ENCODE measurements at places on chromosomes 2 and 18. TPM values are rescaled to one million over a fixed set of nuclear protein-coding genes. Genes with fewer than 3 reads are reported as not detected.

GRCh38 chr18:23798824-23799223 lies 109.6 kb downstream of the LAMA3 start:
- no peak overlapping the region for H3K27ac ChIP-seq
- no peaks in the 10 kb centered on the region for H3K27me3 ChIP-seq
- H3K4me1 ChIP-seq, result no peaks in the 10 kb centered on the region

- H3K27ac ChIP-seq, result no peak overlapping the region
- H3K36me3 ChIP-seq, result peaks cover 10% of the 10 kb centered on the region
- no peaks in the 10 kb centered on the region for H3K27me3 ChIP-seq
- no peak for DNase-seq
- H3K4me1 ChIP-seq, result no peaks in the 10 kb centered on the region
These were observed 16.1 kb downstream of the ZNF397 start for GRCh38 chr18:35256947-35257346.

GRCh38 chr2:181042706-181043105 lies 62.3 kb downstream of the UBE2E3 start:
- no peak for DNase-seq
- H3K4me1 ChIP-seq, result no peaks in the 10 kb centered on the region
- H3K36me3 ChIP-seq, result no peaks in the 10 kb centered on the region
- no peak overlapping the region for H3K27ac ChIP-seq
- H3K27me3 ChIP-seq, result no peaks in the 10 kb centered on the region
- H3K4me3 ChIP-seq, result no peak overlapping the region

DNA sequence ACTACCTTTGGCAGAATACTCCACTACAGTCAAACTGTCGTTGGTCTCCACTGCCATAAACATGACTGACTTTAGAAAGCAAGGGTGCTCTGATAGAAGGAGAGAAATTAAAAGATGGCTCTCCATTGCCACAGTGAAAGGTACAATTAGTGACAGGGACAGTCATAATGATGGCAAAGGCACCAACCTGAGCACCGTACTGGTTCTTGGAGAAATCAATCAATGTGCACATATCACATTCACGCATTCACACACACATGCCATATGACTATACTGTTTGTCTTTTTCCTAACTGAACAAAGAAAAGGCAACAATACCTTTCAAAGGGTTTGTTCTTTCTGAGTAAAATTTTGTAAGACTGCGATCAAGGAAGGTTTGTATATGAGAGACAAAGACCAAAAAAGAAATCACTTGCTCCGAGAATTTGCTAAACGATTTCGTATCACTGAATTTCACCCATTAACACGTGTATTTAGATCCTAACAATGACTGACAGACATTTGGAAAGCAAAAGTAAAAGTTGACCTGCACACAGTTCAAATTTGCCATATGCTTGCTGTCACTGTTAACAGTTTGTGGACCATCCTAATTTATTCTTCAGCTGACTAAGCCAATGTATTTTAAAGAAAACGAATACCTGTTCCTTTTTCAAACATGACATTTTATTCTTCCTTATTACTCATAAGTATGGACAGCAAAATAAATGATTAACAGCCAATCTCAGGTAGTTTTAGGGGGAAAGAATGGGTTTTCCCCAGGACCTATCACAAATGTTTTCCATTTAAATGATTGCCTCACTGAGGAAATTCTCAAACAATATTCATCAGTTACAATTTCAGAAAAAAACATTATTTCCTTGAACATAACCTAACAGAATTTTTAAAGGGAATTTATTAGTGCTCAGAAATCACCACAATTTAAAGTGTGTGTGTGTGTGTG lies 644.4 kb downstream of the ZEB2 start:
- no peaks in the 10 kb centered on the region for H3K4me1 ChIP-seq
- no peaks in the 10 kb centered on the region for H3K36me3 ChIP-seq
- DNase-seq, result no peak
- H3K27ac ChIP-seq, result no peak overlapping the region
- H3K27me3 ChIP-seq, result no peaks in the 10 kb centered on the region

- H3K4me1 ChIP-seq, result peaks cover 14% of the 10 kb centered on the region
- H3K27ac ChIP-seq, result no peak overlapping the region
- H3K27me3 ChIP-seq, result no peaks in the 10 kb centered on the region
- H3K4me3 ChIP-seq, result no peak overlapping the region
- H3K36me3 ChIP-seq, result no peaks in the 10 kb centered on the region
- DNase-seq, result no peak
These were observed 49.0 kb upstream of the HAAO start for GRCh38 chr2:42841344-42841743.

DNA sequence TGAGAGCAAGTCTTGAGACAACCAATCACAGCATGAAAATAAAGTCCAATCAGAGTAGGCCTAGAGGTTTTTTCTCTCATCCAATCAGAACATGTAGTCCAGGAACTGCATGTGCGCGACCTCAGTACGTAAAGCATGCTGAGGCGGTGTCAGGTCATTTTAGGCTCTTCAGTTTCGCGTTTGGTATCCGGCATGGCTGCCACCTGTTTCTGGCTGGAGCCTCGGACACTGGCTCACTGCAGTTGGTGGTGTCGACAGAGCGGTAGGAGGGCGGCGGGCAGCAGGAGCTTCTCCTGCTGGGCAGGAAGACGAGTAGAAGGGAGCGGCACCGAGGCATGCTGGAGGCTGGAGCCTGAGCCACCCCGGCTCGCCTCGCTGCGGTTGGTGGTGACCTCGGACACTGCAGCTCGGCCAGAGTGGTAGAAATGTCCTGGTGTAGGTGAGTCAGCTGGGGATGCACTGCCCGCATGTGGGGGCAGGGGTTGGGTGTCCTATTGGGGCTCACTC lies 15.8 kb downstream of the CCDC74A start:
- no peaks in the 10 kb centered on the region for H3K36me3 ChIP-seq
- no peaks in the 10 kb centered on the region for H3K4me1 ChIP-seq
- no peaks in the 10 kb centered on the region for H3K27me3 ChIP-seq

DNA sequence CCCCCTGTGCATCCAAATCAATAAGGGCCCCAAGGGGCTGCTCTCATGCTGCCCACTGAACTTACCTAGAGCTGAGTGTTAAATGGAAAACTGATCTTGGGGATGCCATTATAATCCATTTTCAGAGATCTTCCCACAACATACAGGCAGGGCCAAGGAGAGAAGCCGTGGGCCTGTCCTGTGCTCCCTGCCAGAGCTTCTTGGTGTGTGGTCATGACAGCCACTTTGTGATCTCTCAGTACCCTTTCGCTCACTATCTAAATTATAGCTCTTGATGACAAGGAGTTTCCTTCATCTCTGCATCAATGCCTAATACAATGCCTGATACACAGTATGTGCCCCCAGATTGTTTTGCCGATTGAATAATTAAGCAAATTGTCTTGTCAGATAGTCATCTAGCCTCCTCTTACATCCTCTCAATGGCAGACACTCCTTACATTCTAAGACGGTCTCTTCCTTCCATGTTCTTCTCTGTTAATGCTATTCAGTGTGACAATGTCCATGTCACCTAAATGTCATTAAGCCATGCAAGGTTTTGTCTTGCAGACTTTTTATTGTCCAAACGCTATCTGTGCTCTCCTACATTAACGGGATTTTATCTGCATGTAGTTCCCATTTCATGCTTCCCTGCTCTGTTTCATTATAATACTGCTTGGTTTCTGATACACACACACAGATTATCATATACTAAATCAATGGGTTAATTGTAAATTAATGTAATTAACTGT lies 5.9 kb downstream of the CSRNP3 start:
- H3K4me3 ChIP-seq, result no peak overlapping the region
- no peak for DNase-seq
- no peaks in the 10 kb centered on the region for H3K27me3 ChIP-seq
- H3K27ac ChIP-seq, result no peak overlapping the region
- no peaks in the 10 kb centered on the region for H3K4me1 ChIP-seq

DNA sequence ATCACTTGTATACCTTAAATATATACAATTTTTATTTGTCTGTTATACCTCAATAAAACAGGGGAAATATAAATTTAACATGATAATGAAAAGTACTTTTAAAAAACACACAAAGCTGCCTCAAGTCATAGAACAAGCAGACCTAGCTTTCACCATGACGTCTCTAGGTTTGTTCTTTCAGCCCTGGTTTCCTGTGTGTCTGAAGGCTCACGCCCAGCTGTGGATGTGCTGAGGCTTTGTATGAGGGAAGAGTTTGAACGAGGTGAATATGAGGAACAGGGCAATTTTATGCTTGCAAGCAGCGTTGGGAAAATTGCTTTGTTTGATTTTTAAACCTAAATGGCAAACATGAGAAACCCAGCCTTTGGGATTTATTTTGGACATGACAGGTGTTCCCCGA lies 15.3 kb downstream of the SH3RF3 start:
- no peaks in the 10 kb centered on the region for H3K4me1 ChIP-seq
- H3K4me3 ChIP-seq, result no peak overlapping the region
- DNase-seq, result no peak
- no peaks in the 10 kb centered on the region for H3K36me3 ChIP-seq
- no peaks in the 10 kb centered on the region for H3K27me3 ChIP-seq

DNA sequence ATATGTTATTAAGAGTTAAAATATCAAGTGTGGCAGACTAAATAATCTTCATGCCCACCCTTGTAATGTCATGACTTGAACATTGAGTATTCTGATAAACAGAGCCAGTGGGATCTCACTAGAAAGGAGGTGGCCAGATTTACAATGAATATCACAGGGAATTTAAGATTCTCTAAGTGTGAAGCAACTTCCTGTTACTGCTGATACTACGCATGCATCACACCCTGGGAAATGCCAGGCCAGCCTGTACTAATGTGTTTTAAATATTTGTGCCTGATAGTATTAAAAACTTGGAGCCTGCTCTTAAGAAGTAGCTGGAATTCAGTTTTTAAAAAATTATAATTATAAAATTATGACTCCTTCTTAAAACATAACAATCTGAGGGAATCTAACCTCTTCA lies 148.3 kb downstream of the LAMA3 start:
- no peaks in the 10 kb centered on the region for H3K27me3 ChIP-seq
- no peaks in the 10 kb centered on the region for H3K36me3 ChIP-seq
- no peaks in the 10 kb centered on the region for H3K4me1 ChIP-seq
- H3K4me3 ChIP-seq, result no peak overlapping the region
- DNase-seq, result no peak

DNA sequence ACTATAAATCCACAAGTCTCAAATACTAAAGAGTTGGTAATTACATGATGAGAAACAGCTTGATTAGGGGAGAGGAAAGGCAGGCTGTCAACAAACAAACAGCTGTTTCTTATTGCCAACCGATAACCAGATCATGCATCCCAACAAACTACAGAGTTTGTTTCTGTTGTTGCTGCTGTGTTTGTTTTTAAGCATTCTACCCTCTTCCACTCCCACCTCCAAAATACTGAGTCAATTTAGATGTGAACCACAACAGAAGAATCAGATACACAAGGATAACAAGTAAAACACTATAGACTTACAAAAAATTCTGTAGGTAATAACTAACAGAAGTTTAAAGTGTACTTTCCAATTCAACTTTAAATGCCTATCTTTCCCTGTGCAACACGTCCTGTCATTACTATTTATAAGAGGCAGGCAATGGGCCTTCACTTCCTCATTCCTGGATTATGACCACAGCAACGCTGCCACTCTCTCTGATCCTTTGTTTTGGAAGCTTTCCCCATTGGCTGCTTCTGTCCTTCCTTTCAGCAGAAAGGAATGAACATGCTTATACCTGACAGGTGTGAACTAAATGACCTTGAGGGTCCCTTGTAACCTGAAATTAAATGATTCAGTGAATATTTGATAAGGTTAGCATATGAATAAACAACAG lies 152.0 kb downstream of the SRBD1 start:
- H3K4me3 ChIP-seq, result no peak overlapping the region
- peaks cover 6% of the 10 kb centered on the region for H3K4me1 ChIP-seq
- no peaks in the 10 kb centered on the region for H3K36me3 ChIP-seq
- DNase-seq, result peak; percentile 54
- no peaks in the 10 kb centered on the region for H3K27me3 ChIP-seq

- no peak overlapping the region for H3K4me3 ChIP-seq
- H3K27me3 ChIP-seq, result no peaks in the 10 kb centered on the region
- no peak overlapping the region for H3K27ac ChIP-seq
- H3K36me3 ChIP-seq, result no peaks in the 10 kb centered on the region
- no peak for DNase-seq
These were observed 184.1 kb downstream of the CDH7 start for GRCh38 chr18:65934874-65935273.

- H3K27ac ChIP-seq, result peak overlapping the region; percentile 60
- no peak overlapping the region for H3K4me3 ChIP-seq
- H3K27me3 ChIP-seq, result no peaks in the 10 kb centered on the region
- DNase-seq, result peak; percentile 87
- H3K4me1 ChIP-seq, result peaks cover 21% of the 10 kb centered on the region
- no peaks in the 10 kb centered on the region for H3K36me3 ChIP-seq
These were observed 142.3 kb downstream of the ACOXL start for GRCh38 chr2:110874453-110875383.

DNA sequence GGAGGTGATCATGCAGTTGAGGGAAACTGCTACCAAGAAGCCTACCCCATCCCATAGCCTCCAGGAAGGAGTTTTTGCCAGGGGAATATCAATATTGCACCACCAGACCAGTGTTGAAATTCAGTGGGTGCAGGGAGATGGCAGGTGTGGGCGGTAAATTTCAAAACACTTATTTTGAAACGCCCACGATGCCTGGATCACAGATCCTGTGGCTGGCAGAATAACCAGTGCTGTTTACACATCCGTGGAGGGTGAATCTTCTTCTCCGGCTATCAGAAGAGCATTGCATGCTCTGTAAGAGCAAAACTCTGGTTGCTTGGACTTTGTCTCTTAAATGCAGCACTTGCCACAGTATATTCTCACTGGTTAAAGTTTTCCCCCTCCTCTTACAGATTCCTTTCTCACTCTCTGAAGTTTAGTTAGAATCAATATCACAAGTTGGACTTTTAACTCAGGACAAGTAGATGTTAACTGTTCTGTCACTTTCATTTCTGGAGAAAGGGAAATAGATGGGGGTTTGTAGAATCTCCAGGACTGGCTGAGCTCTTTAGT lies 70.5 kb upstream of the ZCCHC2 start:
- H3K27ac ChIP-seq, result no peak overlapping the region
- no peak overlapping the region for H3K4me3 ChIP-seq
- DNase-seq, result no peak
- H3K36me3 ChIP-seq, result no peaks in the 10 kb centered on the region
- H3K4me1 ChIP-seq, result peaks cover 11% of the 10 kb centered on the region
- no peaks in the 10 kb centered on the region for H3K27me3 ChIP-seq

DNA sequence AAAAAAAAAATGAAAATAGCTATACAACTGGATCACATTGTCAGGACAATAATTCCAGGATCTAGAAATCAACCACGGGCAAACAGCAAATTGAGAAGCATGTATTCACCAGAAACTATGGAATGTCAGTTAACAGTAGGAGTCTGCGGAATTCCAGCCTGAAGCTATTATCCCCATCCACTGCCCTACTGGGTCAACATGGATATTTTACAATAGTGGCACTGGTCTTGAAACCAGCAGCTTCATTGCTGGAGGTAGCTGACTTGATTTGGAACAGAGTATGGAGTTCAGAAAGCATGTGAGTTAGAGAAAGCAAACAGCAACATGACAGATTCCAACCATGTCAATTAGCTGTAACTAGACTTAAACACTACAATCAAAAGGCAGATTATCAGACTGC lies 55.7 kb upstream of the PDE1A start:
- no peaks in the 10 kb centered on the region for H3K4me1 ChIP-seq
- no peaks in the 10 kb centered on the region for H3K36me3 ChIP-seq
- H3K27me3 ChIP-seq, result no peaks in the 10 kb centered on the region

GRCh38 chr2:203619267-203619878 lies 84.3 kb upstream of the RAPH1 start:
- H3K4me3 ChIP-seq, result no peak overlapping the region
- H3K27ac ChIP-seq, result no peak overlapping the region
- no peaks in the 10 kb centered on the region for H3K36me3 ChIP-seq
- H3K27me3 ChIP-seq, result no peaks in the 10 kb centered on the region
- DNase-seq, result no peak

The TSN gene
- 43.0 TPM for total RNA-seq

The SERPINB4 gene
- total RNA-seq, result not detected

The BUB1 gene
- total RNA-seq, result 0.89 TPM

The CNTNAP5 gene
- total RNA-seq, result not detected

The CNGA3 gene
- not detected for total RNA-seq

The TLX2 gene
- total RNA-seq, result not detected

The TCF7L1 gene
- total RNA-seq, result 3.1 TPM

The EPB41L3 gene
- total RNA-seq, result 40.4 TPM

The ANKRD53 gene
- total RNA-seq, result 1.5 TPM

The GLI2 gene
- 1.1 TPM for total RNA-seq
